ENCODE measurements at places on chromosomes 6 and 20.

DNA sequence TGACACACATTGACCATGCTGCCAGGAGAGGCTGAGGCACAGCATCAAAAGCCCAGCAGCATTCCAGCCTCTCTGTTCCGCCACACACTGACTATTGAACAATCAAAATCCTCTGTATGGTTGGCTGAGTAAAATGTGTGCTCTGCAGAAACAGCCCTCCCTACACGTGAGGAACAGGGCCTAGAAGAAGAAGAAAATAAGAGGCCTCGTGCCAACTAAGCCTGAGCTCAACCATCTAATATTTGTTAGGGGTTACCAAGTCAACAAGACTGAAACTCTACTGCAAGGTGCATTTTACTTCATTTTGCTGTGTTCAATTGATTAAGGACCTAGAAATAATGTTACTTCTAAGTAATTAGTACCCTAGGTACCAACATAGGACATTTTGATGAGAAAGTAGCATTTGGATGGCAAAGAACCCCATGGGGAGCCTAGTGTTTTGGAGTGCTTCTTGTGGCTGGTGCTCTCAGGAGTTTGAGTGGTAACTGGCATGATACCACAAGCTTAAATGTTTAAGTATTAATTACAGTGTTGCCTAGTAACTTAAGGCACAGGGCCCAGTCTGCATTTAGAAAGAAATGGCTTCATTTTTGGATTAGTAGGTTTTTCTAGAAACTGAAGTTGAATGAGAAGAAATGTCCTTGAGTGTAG, 146.6 kb upstream of the PLN start:
- no peak for DNase-seq

GRCh38 chr20:48149902-48150301, 364.6 kb upstream of the SULF2 start:
- no peak for DNase-seq

- DNase-seq = no peak
Observed at GRCh38 chr20:19181552-19181951, 30.9 kb upstream of the SLC24A3 start.

GRCh38 chr6:89409461-89410035, 2.5 kb downstream of the RRAGD start:
- peak; percentile 10 for DNase-seq

- DNase-seq = no peak
Observed at GRCh38 chr20:63610581-63611435, 16.1 kb downstream of the GMEB2 start.

- DNase-seq = no peak
Observed at GRCh38 chr6:122040261-122040660, 359.2 kb upstream of the HSF2 start.

DNA sequence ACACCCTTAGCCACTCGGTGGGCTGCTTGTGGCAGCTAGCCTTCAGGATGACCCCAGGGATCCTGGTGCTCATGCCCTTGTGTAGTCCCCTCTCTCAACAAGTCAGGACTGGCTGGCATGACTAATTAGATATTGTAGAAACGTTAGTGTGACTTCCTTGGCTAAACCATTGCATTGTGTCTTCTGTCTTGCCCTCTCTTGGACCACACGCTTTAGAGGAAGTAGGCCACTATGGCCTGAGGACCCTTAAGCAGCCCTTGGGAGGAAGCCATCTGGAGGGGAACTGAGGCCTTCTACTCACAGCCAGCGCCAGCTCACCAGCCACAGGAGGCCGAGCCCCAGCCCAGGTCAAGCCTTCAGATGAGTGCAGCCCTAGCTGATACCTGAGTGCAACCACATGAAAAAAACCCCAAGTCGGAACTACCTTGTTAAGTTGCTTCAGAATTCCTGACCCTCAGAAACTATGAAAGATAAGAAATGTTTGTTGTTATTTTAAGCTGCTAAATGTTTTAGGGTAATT, 10.1 kb downstream of the ANGPT4 start:
- no peak for DNase-seq

GRCh38 chr20:46939031-46939965, 44.7 kb downstream of the EYA2 start:
- peak; percentile 23 for DNase-seq

- no peak for DNase-seq
Observed at GRCh38 chr20:38831995-38832620, 26.6 kb downstream of the PPP1R16B start.

DNA sequence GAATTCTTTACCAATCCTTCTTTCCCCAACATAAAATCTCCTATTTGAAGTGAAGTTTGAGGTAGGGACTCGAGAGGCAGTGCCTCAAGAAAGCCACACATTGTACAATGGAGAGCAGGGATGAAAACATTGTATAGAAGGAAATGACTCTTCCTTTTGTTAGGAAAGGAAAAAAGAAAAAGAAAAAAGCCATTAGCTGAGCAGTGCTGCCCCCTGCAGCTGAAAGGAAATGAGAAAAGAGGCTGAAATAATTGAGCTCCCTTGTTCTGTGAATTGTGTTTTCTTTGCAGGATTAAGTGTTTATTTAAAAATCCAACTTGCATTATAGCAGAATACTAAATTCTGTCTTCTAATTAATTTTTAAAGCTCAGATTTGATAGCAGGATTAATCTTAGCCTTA, 162.9 kb upstream of the SASH1 start:
- peak; percentile 31 for DNase-seq

DNA sequence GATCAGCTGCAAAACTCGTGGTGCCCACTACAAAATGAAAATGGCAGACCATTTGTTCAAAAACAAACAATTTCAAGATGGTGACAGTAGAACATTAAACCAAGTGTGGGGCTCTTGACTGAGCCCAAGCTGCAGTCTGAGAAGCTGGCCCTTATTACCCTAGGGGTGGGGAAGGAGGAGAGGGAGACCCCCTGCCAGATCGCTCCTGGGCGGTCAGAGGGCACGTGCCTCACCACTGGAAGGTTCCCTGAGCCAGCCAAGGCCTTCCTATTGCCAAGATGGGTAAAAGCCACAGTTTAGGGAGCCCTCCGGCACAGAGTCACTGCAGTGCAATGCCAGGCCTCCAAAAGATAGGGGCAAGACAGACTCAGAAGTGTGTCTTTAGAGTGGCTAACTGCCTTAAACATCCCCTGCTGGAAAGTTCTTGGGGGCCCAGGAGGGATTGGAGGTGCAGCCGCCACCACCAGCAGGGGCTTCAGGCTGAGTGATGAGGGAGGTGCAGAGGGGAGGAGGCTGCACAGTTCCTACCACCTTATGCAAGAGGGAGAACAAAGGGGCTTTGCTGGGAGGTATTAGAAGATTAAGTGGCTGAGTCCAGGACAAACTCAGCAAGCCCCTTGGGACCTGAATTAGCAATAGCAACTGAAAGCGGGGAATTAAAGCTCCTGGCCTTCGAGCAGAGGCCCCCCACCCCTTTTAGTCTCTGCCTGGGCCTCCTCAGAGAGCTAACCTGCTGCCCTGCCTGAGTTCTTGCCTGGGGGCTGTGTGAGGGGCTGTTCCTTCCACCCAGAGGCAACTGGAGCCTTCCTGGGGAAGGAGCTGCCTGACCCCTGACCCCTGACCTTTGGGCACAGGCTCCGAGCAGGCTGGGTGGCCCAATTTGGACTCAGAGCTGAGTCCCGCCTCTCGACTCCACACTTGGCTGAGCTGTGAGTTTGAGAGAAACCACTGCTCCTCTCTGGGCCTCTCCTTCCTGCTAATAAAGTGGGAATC, 88.4 kb downstream of the VEGFA start:
- no peak for DNase-seq

DNA sequence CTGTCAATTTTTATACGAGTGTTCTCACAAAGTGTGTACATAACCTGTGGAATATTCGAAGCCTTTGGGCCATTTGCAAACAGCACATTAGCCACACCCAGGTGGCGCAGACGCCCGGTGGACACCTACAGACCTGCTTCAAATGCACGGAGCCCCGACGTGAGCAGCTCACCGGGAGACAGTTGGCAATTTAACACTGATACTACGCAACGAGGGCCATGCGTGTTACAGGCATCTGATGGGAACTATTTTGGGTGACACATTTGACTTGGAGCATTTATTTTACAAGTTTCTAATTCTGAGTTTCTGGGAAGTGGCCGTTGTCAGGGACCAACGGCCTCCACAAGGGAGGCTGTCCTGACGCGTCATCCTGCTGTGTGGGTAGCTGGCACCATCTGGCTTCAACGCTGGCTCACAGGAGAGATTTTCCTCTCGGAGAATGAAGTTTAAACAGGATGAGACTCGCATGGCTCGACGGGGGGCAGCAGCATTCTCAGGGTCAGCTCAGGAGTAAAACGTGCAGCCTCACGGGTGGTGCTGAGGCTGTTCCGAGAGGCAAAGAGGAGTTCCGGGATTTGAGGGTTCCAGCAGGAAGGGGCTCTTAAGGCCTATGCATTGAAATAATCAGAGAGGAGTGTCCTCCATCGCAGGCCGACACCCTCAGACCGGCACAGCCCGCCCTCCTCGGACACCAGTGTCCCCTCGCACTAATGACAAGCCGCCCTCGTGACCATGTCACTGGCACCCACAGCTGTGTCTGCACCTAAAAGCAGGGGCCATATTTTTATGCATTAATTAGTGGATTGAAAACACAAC, 207.4 kb downstream of the DLL1 start:
- no peak for DNase-seq

- peak; percentile 71 for DNase-seq
Observed at GRCh38 chr6:34237722-34238584, 1.3 kb downstream of the HMGA1 start.

GRCh38 chr6:156687789-156688619, 89.2 kb upstream of the ARID1B start:
- peak; percentile 16 for DNase-seq

- no peak for DNase-seq
Observed at GRCh38 chr6:71656121-71656520, 230.2 kb upstream of the RIMS1 start.

- no peak for DNase-seq
Observed at GRCh38 chr6:111038534-111039252, 48.6 kb upstream of the SLC16A10 start.

DNA sequence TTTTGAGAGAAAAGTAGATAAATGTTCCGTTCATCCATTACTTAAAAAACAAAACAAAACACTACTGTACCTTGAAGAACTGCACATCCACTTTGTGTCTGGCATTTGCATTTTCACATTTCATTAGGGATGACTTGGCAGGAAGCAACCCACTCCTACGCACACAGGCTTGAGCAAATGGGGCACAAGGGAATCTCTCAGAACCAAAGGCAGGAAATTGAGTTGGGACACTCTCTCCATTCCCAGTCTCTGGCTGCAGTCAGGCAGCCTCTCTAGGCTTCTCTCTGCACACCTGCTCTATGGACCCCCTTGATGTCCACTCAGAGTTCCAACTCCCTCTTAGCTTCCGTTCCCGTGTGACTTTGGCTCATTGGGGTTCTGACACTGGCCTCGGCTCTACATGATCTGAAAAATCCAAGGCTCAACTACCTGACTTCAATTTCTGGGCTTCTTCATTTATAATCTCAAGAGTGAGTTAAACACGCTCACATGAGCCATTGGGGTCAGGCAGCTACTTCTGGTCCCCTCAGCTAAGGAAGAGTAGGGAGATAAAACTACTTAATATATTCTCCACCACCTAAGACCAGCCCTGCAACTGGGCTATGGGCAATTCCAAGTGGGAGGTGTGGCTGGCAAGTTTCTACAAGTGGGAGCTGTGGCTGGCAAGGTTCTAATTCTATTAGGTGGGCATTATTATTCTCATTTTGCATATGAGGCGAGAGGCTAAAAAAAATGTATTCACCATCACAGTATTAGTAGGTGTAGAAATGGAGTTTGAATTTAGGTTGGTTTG, 251.9 kb downstream of the SOD2 start:
- no peak for DNase-seq

DNA sequence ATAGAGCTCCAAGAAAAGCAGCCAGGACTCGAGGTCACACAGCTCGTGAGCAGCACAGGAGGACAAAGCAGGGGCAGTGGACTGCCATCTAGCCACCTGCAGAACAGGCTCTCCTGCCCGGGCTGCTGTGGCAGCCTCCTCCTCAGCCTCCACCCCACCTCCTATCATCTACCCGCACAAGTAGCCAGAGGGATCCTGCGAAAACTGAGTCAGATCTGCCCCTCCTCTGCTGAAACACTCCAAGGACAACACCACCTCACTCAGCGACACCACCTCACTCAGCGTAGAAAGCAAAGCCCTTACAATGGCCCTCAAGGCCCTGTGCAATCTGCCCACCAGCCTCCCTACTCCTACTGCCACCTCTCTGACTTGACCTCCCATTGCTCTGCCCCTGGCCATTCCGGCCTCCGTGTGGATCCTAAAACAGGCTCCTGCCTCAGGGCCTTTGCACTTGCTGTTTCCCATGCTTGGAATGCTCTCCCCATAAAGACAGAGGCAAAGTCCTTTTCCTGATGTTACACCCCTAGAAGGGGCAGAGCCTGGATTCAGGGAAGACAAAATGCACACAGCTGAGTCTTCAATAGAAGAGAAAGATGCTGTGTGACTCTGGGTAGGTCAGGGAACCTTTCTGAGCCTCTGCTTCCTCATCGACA, 19.3 kb downstream of the PREX1 start:
- DNase-seq = no peak

DNA sequence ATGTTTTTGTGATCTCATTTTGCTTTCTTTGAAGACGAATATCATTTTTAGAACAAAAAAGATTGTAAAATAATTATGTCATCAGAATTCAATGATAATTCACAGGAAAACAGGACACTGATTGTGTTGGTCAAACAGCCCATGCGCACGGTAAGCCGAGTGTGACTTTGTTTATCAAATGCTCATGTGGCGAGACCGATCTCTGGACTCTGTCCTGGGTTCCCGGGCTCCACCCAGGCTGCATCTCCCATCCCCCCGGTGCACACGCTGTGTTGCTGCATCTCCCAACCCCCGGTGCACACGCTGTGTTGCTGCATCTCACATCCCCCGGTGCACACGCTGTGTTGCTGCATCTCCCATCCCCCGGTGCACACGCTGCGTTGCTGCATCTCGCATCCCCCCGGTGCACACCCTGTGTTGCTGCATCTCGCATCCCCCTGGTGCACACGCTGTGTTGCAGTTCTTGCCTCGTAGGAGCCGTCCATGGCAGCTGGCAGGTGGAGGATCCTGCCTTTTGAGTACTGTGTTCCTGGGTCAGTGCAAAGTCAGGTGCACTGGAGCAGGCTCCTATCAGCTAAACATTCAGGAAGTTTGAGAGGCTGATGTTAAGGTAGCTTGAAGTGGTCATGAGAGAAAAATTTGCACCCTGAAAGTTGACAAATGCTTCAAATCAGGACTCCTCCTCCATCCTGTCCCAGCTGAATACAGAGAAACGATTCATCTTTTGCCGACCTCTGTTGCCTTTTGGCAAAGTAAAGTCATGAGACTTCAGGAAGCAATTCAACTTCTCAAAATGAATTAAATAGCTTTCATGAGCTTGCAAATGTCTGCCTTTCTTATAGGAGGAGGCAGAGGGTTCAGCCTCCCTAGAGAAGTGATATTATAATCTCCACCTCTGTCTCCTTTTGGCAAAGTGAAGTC, 77.1 kb upstream of the FRMD1 start:
- no peak for DNase-seq

GRCh38 chr6:45504947-45505346, 127.2 kb upstream of the SUPT3H start:
- DNase-seq = no peak
